WERI-Rb-1 (cell line): ENCODE measurements at places on chromosomes 1 and 21.

DNA sequence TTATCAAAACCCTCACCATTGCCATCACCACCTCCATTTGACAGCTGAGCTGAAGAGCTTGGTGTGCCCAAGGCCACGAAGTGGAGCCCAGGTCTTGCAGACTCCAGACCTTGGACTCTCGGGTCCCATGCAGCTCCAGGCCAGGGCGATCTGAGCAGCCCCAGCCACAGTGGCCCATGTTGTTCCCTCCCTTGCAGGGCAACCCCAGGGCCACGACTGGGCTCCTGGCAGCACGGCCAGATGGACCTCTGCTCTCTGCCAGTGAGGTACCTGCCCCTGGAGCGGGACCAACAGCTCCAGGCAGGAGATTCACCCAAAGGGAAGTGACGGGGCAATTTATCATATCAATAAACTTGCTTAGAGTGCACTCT lies 182.7 kb upstream of the VAMP3 start:
- DNase-seq = no peak

GRCh38 chr1:221840511-221841243 lies 98.8 kb upstream of the DUSP10 start:
- DNase-seq = no peak

- no peak for DNase-seq
Observed at GRCh38 chr21:24897883-24898282, 709.4 kb downstream of the MRPL39 start.

- DNase-seq = no peak
Observed at GRCh38 chr1:31576201-31576669, at the start of gene TINAGL1. TINAGL1 (plus strand) TSS chr1:31576515; CDS start chr1:31577149, 634 bp downstream.

DNA sequence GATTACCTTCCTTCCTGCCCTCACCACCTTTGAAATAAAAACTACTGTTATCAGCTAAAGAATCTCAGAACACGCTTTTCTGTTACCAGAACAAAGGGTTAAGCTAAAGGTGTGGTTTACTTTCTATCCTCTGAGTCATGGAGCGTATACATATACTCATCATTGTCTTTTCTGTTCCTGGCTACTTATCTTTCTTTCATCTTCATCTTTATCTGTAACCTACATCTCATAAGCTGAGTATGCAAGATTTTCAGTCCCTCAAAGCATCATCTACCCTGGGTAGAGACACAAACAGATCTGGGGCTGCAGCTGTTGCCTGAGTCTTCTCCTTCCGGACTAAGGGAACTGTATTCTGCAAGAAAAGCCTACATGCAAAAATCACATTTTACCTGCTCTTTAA lies 75.6 kb downstream of the LMO4 start:
- DNase-seq = no peak

DNA sequence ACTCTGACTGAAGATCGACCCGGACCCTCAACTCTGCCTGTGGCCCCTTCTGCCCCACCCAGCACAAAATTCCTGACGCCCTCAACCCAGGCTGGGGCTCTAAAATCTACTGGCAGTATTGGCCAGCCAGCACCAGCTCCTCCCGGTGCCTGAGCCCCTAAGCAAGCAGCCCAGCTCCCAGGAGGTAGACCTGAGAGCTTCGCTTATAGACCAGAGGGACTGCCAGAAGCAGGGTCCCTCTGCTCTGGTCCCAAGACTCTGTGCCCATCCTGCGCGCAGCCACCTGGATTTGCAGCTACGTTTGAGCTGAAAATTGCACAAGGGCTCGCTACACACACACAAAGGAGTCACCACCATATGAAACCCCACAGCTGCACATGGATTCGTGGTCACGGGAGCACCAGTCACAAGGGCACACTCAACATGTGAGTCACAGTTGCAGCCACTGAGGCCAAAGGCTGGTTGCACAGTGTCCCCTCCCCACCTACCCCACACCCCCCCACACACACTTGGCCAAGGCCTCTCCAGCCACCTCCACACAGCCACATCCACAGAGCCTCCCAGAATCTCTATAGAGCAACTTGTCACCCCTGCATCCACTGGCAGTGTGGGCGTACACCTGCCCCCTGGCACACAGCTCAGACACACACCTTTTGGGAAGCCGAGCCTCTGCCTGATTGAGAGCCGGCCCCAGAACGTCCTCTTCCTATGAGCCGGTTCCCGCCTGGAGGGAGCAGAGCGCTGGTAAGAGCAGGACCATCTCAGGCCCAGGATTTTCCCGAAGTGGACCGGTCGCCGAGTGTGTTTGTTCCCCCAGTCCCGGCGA lies 1.1 kb upstream of the DMBX1 start:
- peak; percentile 41 for DNase-seq

GRCh38 chr1:108503062-108503733 lies 53.1 kb downstream of the NBPF6 start:
- no peak for DNase-seq

DNA sequence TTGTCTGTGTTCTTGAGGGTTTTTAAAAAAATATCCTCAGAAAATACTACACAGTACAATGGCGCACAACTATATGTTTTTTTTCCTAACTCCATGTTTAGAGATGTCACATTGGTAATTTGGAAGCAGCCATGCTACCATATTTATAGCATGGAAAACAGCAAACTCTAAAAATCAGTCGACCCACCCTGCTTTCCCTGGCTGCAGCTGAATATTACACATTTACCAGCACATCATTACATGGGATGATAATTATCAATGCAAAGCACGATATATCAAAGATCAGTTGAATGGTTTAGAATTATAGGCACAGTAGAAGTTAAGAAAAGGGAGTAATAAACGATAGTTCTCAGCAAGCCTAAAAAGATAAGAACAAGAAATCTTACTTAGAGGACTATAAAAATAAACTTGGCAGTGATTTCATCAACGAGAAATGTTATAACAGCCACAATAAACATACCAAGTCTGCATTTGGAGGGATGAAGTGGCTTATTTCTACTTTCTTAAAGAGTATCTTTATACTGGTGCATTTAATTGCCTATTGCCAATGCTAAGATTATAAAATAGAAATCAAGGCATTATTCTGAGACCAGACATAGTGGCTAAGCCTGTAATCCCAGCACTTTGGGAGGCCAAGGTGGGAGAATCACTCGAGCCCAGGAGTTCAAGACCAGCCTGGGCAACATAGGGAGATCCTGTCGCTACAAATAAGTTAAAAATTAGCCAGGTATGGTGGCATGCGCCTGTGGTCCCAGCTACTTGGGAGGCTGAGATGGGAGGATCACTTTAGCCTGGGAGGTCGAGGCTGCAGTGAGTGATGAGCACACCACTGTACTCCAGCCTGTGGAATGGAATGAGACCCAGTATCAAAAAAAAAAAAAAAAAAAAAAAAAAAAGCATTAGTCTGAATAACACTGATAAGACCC lies 43.4 kb downstream of the WDR64 start:
- no peak for DNase-seq

DNA sequence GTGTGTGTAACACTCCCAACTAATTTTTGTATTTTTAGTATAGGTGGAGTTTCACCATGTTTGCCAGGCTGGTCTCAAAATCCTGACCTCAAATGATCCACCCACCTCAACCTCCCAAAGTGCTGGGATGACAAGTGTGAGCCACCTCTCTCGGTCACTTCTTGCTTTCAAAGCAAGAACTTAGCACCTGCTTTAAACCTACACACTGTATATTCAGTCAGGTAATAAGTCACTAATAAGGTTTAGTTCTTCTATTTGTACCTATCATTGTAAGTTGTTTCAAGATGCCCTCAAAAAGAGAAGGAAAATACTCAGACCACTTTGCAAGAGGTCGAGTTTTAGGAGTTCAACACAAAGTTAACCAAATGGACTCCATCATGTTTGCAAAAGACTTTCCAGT lies 431.3 kb downstream of the MRPL39 start:
- DNase-seq = no peak

GRCh38 chr1:30272277-30273020 lies 450.9 kb downstream of the MATN1 start:
- DNase-seq = no peak

DNA sequence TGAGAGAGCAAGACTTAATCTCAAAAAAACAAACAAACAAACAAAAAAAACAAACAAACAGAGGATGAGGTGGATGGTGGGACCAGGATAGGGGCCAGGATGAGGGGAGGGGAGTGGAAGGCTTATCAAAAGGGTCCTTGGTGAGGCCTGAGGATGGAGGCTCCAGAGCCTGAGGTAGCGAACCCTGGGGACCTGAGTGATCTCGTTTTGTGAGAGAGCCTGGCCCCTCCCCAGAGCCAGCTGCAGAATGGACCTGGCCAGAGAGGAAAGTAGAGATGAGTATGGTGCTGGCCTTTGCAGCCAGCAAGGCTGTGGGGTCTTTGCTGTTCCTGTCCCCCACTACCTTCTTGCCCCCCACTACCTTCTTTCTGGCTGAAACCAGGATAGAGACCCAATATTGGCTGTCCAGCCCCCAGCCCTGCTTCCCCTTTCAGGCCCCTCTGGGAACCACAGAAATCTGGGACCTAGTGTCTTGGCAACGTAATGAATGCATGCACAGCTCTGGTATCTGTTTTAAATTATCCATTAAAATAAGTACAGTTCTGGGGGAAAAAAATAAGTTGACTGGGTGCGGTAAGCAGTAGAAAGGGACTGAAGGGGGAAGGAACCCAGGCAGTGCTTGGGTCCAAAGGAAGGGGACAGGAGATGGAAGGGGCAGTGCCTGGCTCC lies 1.1 kb upstream of the LMNA start:
- DNase-seq = no peak

GRCh38 chr1:58104960-58105359 lies 441.6 kb downstream of the OMA1 start:
- no peak for DNase-seq

DNA sequence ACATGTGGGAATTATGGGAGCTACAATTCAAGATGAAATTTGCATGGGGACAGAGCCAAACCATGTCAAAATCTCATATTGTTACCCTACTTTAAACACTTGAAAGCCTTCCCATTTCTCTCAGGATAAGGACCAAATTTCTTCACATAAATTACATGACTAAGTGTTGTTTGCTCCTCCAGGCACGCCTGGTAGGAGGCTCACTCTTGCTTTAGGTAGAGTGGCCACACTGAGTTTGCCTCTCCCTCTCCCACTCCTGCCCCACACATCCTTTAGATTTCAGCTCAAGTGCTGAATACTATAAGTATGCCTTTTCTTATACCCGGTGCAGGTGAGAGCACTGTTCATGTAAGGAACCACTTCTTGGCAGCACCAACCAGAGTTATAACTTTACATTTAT lies 279.1 kb downstream of the DNM3 start:
- no peak for DNase-seq

DNA sequence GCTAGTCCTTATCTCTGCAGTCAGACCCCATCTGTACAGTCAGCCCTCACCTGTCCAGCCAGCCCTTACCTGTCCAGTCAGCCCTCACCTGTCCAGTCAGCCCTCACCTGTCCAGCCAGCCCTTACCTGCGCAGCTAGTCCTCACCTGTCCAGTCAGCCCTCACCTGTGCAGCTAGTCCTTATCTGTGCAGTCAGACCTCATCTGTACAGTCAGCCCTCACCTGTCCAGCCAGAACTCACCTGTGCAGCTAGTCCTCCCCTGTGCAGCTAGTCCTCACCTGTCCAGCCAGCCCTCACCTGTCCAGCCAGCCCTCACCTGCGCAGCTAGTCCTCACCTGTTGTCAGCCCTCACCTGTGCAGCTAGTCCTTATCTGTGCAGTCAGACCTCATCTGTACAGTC lies 506.8 kb downstream of the NPHP4 start:
- no peak for DNase-seq

GRCh38 chr1:208974717-208975116 lies 608.8 kb upstream of the CAMK1G start:
- no peak for DNase-seq

DNA sequence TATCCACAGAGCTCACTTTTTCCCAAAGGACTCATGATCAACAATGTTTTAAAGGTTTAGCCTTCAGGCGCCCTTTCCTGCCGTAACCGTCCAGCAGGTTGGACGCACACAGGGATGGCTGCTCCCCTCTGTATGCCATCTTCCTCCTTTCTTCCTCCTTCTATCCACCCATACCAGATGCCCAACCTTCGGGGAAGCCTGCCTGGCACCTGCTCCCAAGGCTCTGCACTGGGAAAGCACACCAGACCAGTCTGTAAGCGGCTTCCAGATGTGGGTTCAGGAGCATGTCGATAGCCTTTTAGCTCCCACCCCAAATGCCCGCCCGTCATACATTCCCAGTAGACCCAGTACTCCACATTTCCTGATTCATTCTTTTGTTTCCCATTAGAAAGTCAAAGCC lies 52.9 kb downstream of the STUM start:
- DNase-seq = no peak

GRCh38 chr21:16179773-16180172 lies 450.0 kb downstream of the USP25 start:
- DNase-seq = no peak

DNA sequence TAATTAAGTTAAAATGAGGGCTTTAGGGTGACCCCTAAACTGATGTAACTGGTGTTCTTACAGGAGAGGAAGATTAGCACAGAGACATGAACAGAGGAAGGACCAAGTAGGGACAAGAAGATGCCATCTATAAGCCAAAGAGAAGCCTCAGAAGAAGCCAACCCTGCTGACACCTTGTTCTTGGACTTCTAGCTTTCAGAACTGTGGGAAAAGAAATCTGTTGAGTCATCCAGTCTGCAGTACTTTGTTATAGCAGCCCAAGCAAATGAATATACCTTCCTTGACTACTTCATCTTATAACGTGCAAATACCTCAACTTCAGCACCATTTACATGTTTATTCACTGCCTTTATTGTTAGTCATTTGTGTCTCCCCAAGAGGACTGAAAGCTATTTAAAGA lies 3.4 kb downstream of the ZBTB21 start:
- DNase-seq = no peak

DNA sequence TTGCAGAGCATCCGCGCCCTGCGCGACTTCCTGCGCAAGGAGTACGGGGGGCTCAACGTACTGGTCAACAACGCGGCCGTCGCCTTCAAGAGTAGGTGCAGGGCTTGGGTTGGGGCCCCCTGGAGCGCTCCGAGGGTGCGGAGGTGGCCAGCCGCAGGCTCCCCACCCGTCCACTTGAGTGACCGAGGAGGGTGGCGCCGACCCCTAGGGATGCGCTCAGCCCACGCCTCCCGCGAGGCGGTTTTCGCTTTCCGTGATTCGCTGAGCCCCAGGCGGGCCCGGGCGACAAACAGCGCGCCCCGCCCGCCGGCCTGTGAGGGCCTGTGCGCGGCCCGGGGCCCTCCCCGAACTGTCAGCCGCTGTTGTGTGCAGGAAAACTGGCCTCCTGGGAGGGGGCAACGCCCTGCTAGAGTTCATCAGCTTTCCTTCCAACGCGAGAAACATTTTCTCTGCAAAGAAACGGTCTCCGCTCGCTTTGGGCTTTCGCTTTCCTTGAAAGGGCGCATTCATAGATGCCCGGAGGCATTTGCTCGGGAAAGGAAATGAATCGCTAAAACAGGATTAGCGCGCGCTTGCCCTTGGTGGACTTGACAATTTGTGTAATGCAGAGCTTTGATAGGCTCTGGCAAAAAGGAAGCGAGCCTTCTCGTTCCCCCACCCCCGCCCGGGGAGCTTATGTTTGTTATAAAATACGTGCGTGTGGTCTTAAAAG lies 668 bp downstream of the CBR3 start:
- DNase-seq = peak; percentile 78

DNA sequence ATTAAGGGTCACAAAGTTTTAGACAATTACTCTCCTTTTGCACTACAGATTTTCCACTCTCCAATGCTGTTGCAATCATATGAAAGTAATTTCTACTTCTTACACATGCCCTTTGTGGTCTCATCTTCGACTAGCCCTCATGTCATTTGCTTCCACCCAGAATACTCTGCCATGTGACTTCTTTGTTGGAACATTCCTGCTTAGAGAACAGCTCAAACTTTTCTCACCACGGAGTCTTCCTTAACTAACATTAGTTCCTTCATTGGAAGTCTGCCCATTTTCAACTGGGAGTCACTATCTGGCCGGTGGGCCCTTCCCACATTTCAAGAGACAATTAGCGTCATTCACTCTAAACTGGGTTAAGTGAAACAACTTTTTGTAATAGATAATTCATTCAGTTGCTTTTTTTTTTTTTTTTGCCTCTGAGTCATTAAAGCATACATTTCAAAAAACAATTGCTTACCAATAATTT lies 142.6 kb upstream of the PALMD start:
- DNase-seq = no peak
